ENCODE measurements at places on chromosomes 5 and 9. TPM values are rescaled to one million over a fixed set of nuclear protein-coding genes. Genes with fewer than 3 reads are reported as not detected.

The CTXN3 gene
- total RNA-seq, result not detected

The SAXO1 gene
- total RNA-seq, result not detected

The LHFPL2 gene
- total RNA-seq, result 49.4 TPM

DNA sequence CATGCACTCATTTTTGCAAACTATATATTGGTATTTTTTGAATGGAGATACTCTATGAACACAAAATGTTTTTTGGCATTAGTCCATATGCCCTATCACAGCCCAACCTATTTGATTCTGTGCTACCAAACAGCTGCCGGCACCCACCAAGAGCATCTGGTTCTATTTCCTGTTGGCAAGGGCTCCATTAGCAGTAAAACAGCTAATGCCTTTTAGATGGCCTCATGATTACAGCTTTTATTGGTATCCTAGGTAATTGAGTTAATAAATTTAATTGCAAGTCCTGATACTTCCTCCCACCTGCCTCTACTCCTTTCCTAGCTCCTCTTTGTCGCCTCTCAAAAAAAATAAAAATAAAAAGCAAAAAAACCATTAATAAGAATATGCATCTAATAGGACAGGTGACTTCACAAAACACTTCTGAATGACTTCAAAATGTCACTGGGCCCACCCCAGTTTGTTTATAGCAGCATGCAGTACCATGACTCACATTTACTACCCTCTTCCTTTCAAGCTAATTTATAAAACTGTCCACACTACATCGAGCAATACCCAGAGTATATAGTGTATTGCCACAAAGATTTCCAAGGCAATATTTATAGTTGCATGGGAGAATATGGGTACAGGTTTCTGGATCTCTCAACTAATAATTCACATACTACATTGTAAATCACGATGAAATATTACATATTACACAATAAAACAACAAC lies 620.4 kb downstream of the SLCO4C1 start:
- H3K27me3 ChIP-seq, result peaks cover 28% of the 10 kb centered on the region
- no peak for DNase-seq
- peaks cover 2% of the 10 kb centered on the region for H3K4me1 ChIP-seq
- no peak overlapping the region for H3K4me3 ChIP-seq

- no peaks in the 10 kb centered on the region for H3K4me1 ChIP-seq
- H3K36me3 ChIP-seq, result no peaks in the 10 kb centered on the region
- no peak overlapping the region for H3K4me3 ChIP-seq
- peaks cover 2% of the 10 kb centered on the region for H3K27me3 ChIP-seq
Measured at GRCh38 chr9:118273048-118273447, 568.8 kb downstream of the TLR4 start.

GRCh38 chr5:148202531-148203203 lies at the start of gene SPINK6:
Gene SPINK6 (plus strand): TSS chr5:148203042. CDS start chr5:148203097, 55 bp downstream.
- no peaks in the 10 kb centered on the region for H3K4me1 ChIP-seq
- no peak for DNase-seq
- peaks cover 27% of the 10 kb centered on the region for H3K27me3 ChIP-seq
- H3K36me3 ChIP-seq, result no peaks in the 10 kb centered on the region

- no peaks in the 10 kb centered on the region for H3K36me3 ChIP-seq
- peaks cover 18% of the 10 kb centered on the region for H3K4me1 ChIP-seq
- peak overlapping the region; percentile 17 for H3K27ac ChIP-seq
- no peaks in the 10 kb centered on the region for H3K27me3 ChIP-seq
- H3K4me3 ChIP-seq, result no peak overlapping the region
Measured at GRCh38 chr5:68554571-68555279, 339.2 kb downstream of the PIK3R1 start.

- H3K27ac ChIP-seq, result peak overlapping the region; percentile 95
- peaks cover 16% of the 10 kb centered on the region for H3K36me3 ChIP-seq
- H3K4me3 ChIP-seq, result no peak overlapping the region
- no peak for DNase-seq
Measured at GRCh38 chr5:135353952-135354721, 44.9 kb downstream of the MACROH2A1 start.

The C1QTNF3 gene
- total RNA-seq, result 2.6 TPM

The CMYA5 gene
- total RNA-seq, result 0.60 TPM

DNA sequence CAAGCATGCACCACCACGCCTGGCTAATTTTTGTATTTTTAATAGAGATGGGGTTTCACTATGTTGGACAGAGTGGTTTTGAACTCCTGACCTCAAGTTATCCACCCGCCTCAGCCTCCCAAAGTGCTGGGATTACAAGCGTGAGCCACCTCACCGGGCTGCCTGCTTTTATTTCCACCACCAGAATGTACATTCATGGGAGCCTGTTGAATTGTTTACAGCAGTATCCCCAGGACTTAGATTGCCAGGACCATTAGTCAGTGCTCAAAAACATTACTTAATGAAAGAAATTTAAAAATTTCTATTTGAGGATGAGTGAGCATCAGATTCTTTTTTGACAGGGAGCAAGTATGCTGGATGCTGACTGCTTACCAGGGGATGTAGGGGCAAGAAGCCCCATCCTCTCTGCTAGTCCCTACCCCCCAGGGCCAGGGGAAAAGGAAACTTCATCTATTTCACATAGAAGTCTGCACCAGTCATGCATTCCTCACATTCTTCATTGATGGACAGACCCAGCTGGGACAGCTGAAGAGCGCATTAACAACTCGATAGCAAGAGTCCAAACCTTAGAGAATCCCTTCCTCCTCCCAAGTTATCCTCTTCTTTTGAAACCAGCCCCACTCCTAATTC lies 10.3 kb upstream of the RGMB start:
- H3K4me3 ChIP-seq, result no peak overlapping the region
- H3K27me3 ChIP-seq, result no peaks in the 10 kb centered on the region
- H3K27ac ChIP-seq, result peak overlapping the region; percentile 72
- H3K36me3 ChIP-seq, result peaks cover 6% of the 10 kb centered on the region
- no peak for DNase-seq

The GFI1B gene
- total RNA-seq, result not detected

- peaks cover 9% of the 10 kb centered on the region for H3K4me1 ChIP-seq
- no peak for DNase-seq
- no peaks in the 10 kb centered on the region for H3K36me3 ChIP-seq
- no peak overlapping the region for H3K27ac ChIP-seq
- no peak overlapping the region for H3K4me3 ChIP-seq
Measured at GRCh38 chr9:31034311-31034710, 1350.1 kb upstream of the ACO1 start.

DNA sequence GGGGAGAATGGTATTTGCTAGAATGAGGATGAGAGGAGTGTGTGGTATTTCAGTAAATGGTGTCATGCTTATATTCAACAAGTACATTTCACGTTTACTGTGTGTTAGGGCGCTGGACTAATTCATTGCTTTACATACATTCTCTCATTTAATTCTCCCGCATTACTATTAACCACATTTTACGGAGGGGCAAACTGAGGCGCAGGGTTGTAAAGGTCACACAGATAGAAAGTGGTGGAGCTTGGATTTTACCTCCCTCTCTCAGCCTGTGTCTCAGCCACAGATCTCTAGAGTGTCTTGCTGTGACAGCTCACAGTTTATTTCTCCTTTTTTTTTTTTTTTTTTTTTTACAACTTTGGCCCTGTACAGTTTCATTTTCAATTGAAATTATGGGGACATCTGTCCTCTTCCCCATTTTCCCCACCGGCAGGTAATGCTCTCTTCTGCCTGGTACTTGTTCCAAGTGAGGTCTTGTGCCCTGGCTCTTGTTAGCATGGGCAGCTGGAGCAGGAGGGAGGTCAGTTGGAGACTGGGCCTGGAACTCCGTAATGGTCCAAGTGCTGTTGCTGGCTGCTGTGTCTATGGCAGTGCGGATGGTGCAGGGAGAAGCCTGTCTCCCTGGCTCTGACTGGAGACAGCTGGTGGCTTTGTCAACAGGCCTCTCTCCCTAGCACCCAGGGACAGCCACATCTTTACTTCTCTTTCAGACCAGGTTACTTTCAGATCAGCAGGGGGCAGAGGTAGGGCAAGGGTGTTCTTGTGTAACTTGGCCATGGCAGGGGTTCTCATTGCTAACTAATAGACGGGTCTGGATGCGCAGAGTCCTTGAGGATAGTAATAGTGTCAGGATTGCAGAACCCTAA lies 20.5 kb upstream of the NDST1 start:
- H3K4me3 ChIP-seq, result peak overlapping the region; percentile 81
- H3K36me3 ChIP-seq, result peaks cover 2% of the 10 kb centered on the region
- DNase-seq, result no peak
- peaks cover 72% of the 10 kb centered on the region for H3K4me1 ChIP-seq

The IL13 gene
- total RNA-seq, result not detected

DNA sequence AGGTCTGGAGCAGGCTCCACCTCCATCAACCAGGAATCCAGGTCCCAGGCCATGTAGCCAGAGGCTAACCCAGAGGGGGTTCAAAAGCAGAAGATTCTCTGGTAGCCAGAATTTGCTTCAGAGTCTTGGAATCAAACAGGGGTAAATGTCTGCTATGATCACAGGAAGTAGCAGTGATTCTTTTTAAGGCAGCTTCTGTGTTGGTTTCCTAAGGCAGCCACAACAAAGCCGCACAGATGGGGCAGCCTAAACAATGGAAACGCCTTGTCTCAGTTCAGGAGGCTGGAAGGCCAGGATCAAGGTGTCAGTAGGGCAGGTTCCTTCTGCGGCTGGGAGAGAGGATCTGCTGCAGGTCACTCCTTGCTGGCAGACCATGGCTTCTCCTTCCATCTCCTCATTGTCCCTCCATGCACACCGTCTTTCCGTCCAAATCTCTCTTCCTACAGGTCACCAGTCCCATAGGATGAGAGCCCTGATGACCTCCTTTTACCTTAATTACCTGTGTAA lies 167.3 kb downstream of the ROR2 start:
- no peaks in the 10 kb centered on the region for H3K27me3 ChIP-seq
- peaks cover 16% of the 10 kb centered on the region for H3K4me1 ChIP-seq
- DNase-seq, result no peak
- H3K27ac ChIP-seq, result no peak overlapping the region

GRCh38 chr9:36208521-36209253 lies 18.0 kb downstream of the CLTA start:
- H3K27ac ChIP-seq, result peak overlapping the region; percentile 38
- H3K36me3 ChIP-seq, result peaks cover 49% of the 10 kb centered on the region
- H3K4me3 ChIP-seq, result no peak overlapping the region
- H3K27me3 ChIP-seq, result no peaks in the 10 kb centered on the region
- DNase-seq, result no peak

DNA sequence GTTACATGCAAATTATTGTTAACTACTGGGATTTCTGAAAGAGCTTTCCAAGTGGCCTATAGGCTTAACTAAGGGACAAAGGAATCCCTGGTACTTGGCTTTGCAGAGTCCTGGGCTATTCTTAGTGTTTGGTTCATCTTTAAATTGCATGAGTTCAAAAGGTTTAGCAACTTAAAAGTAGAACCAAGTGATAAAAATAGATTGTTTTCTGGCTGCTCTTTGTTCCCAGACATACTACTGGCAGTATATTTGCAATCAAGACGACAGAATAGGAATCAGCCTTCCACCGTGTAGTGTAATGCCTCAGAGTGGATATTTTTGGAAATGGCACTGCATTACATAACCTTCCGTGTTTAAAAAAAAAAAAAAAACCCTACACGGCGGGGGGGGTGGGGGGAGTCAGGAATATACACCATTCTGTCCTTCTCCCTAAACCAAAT lies 1.0 kb downstream of the NREP start:
- DNase-seq, result no peak
- H3K27ac ChIP-seq, result peak overlapping the region; percentile 96
- H3K4me3 ChIP-seq, result peak overlapping the region; percentile 88

- no peak overlapping the region for H3K4me3 ChIP-seq
- H3K4me1 ChIP-seq, result peaks cover 25% of the 10 kb centered on the region
- H3K27ac ChIP-seq, result no peak overlapping the region
Measured at GRCh38 chr9:18361646-18362045, 112.3 kb upstream of the ADAMTSL1 start.

DNA sequence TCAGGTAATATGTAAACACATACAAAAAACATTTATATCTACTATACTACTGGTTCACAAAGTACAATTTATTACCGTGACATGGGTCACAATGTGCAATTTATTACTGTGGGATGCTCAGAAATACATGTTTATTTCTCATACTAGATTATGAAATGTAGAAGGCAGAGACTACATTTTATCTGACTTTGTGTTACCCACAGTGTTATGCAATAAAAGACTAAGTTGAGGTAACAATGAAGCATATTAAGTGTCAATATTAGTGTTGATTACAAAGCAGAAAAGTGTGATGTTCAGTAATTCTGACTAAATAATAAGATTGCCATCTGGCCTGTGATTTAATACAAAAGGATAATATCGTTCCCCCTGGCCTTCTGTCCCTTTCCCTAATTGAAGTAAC lies 42.4 kb downstream of the CPLANE1 start:
- peaks cover 37% of the 10 kb centered on the region for H3K36me3 ChIP-seq
- no peak for DNase-seq
- no peak overlapping the region for H3K4me3 ChIP-seq
- H3K27ac ChIP-seq, result no peak overlapping the region
- peaks cover 3% of the 10 kb centered on the region for H3K4me1 ChIP-seq
- no peaks in the 10 kb centered on the region for H3K27me3 ChIP-seq

The ACOT12 gene
- not detected for total RNA-seq

- DNase-seq, result no peak
- H3K4me1 ChIP-seq, result peaks cover 6% of the 10 kb centered on the region
- H3K4me3 ChIP-seq, result no peak overlapping the region
- H3K27ac ChIP-seq, result no peak overlapping the region
- peaks cover 40% of the 10 kb centered on the region for H3K36me3 ChIP-seq
Measured at GRCh38 chr9:132627594-132627993, 42.2 kb downstream of the DDX31 start.
